Left renal cortex interstitium (tissue), 4 donors: ENCODE measurements at places on chromosomes 6 and 20.

- no peak for DNase-seq
Observed at GRCh38 chr20:25199473-25200260, 4.2 kb downstream of the ENTPD6 start.

DNA sequence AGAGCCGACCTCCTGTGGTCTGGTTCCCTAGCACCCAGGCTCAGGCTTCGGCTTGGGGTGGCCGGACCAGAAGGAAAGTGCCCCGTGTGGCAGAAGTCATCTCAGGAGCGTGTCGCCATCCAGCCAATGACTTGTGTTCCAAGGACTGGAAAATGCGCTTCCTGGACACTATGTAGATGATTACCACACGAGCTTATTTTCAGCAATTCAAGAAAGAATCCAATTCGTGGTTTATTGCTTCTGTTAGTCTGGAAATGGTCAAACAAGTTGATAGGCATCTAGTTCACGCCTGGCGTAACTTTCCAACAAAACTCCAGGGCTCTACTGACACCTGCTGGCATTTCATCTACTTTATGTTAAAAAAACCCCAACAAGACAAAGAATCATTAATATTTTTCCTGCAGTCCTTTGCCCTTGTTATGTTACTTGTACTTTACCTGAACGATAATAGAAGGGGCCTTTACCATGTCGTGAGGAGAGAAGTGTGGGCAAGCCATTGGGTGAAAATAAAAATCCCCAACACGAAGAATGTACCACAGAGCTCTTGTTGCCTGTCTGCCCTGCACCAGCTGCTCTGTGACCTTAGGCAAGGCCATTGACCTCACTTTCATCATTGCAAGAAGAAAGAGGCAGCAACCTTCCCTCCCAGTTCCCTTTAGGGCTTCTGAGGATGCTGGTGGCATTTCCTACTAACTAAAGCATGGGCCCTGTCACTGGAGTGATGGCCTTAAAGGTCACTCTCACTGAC lies 154.7 kb upstream of the LAMP5 start:
- peak; percentile 60 for DNase-seq

DNA sequence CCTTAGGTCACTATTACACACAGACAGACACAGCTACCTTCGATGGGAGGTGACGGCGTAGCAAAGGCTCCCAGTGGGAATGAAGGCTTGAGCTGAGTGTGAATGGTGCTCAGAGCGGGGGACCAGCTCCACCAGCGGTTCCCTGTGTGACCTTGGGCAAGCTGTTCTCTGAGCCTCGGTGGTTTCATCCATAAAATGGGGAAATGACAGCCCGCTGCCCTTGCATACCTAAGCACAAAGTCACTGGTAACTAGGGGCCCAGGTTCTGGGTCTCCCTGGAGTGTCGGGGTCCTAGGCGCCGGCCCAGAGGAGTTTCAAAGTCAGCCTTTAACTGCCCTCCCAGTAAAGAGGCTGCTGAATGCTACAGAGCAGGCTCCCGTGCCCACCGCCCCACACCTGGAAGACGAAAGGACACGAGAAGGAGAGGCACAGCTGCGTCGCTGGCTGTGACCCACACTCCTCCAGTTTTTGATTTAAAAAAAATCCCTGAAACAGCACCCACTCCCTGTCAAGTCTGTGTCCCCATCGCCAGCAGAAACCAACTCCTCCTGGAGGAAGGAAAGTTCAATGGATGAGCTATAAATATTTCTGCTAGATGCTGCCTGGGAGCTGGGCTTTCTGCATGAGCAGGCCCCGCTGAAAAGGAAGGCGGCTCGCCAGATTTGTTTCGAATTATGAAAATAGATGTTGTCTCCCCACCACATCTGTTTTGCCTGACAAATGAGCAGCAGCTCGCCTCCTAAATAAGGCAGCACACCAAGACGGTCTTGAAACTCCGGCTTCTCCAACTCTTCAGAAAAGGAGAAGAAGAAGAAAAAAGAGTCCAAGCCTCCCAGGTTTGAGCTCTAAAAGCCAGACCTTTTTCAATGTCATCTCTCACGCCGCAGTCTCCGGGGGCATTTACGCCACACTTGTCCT lies 27.4 kb downstream of the PMEPA1 start:
- DNase-seq, result no peak

GRCh38 chr6:154017786-154018185 lies 21.3 kb upstream of the OPRM1 start:
- DNase-seq, result no peak

GRCh38 chr6:9412951-9413559 lies 977.7 kb upstream of the SLC35B3 start:
- no peak for DNase-seq

- DNase-seq, result no peak
Observed at GRCh38 chr6:47288267-47289090, 21.2 kb downstream of the TNFRSF21 start.

GRCh38 chr6:148846778-148847761 lies 100.2 kb downstream of the UST start:
- DNase-seq, result no peak

- no peak for DNase-seq
Observed at GRCh38 chr20:17621229-17621968, 51.5 kb downstream of the DSTN start.

DNA sequence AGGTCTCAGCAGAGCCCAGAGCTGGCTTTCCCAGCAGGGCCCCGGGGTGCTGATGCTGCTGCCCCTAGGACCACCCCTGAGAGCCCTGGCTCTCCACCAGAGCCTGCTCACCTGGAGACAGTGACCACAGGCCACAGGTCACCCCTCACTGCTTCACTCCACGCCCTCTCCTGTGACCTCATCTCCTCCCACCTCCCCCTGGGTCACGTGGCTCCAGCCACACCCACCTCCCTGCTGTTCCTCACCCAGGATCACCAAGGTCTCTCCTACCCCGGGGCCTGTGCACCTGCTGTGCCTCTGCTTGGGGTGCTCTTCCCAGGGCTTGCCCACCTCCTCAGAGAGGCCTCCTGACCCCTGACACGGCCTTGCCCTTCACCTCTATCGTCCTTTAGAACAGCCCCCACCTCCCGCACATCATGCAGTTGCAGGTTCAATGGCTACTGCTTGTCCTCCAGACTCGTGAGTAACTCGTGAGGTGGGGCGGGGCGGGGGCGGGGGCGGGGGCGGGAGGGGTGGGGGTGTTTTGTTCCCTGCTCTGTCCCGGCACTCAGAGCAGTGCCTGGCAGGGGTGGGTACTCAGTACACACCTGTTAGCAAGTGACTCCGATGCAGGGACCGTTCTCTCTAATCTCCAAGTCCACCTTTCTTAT lies 468.0 kb downstream of the PREX1 start:
- DNase-seq, result no peak

DNA sequence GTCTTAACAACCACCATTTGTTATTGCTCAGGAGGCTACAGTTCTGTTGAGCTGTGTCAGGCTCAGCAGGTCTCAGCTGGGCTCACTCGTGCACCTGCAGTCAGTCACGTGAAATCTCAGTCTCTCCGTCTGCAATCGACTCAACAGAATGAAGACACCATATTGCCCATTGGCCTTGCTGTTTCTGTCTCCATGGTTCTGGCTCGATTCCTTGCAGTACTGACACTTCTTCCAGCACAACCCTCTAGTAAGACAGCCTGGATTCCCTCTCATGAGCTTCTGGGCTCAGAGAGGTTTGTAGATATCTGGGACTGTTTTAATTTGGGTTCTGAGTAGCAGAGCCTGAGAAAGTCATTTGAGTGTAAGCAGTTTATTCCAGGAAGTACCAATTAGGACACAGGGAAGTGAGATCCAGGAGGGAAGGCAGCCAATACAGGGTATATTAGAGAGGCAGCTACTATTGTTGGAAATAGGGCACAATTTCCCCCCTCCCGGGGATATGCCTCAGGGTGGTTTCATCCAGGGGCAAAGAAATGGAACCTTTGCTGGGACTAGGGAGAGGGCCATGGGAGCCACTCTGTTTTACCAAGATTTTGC lies 87.4 kb upstream of the RALGAPA2 start:
- no peak for DNase-seq

- DNase-seq, result no peak
Observed at GRCh38 chr6:48535582-48536009, 424.6 kb upstream of the PTCHD4 start.

DNA sequence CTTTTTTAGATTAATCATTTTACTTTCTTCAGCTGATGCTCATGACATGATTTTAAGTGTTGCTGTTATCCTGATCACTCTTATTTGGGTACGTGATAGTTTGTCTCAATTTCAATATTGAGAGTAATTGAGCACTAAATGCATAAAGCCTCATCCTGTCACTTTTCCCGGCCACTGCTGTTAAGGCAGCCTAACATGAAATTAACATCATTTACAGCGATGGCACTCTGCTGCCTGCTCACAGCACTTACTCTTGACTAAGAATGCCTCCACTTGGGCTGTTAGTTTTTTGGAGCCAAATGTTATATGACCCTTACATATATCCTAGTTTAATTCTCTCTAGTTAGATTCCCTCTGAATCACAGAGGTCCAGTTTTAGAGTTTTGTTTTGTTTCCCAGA lies 107.3 kb downstream of the SLX4IP start:
- DNase-seq, result no peak

DNA sequence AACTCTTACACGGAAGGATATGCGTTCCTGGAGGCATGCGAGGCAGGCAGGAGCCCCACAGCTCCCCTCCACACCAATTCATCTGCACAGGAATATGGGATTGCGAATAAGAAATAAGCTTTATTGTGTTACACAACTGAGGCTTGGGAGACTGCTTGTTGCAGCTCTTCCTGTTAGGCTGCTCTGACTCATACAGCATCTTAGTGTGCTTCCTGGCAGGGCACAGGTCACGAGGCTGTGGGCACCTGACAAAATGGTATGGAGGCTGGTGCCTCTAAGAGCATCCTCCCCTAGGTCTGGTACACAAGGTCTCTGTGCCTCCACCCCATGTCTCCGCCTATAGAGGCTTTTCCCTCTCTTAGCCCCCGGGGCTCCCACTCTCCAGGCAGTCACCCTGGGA lies 6.8 kb downstream of the SLC22A3 start:
- no peak for DNase-seq

- DNase-seq, result no peak
Observed at GRCh38 chr20:824490-824889, 9.0 kb upstream of the FAM110A start.

- no peak for DNase-seq
Observed at GRCh38 chr6:33757113-33757512, 10.4 kb upstream of the IP6K3 start.

GRCh38 chr20:1422753-1423152 lies 29.9 kb upstream of the FKBP1A start:
- DNase-seq, result no peak

- peak; percentile 13 for DNase-seq
Observed at GRCh38 chr20:64003960-64004725, 23.2 kb downstream of the PRPF6 start.

- DNase-seq, result no peak
Observed at GRCh38 chr6:157374889-157375443, 6.0 kb upstream of the ZDHHC14 start.

- no peak for DNase-seq
Observed at GRCh38 chr6:135188718-135189117, 7.6 kb downstream of the MYB start.

GRCh38 chr6:128057946-128058345 lies 157.1 kb upstream of the THEMIS start:
- DNase-seq, result no peak

GRCh38 chr6:46437671-46438221 lies 53.5 kb downstream of the RCAN2 start:
- no peak for DNase-seq

DNA sequence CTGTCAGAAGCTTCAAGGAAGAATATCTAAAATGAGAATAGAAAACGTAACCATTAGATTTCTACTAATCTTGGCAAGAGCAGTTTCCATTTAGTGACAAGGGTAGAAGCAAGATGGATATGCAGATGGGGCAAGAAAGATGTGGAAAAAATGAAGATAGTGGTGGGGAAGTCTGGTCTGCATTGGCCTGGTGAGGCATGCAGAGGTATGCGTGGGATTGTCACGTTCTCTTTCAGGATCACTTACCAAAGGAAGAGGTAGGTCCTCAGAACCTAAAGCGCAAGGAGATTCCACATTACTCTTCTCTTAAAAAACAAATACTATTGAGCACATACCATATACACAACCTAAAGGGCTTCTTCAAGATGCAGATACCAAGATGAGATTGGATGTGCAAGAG lies 238.7 kb downstream of the UST start:
- no peak for DNase-seq

DNA sequence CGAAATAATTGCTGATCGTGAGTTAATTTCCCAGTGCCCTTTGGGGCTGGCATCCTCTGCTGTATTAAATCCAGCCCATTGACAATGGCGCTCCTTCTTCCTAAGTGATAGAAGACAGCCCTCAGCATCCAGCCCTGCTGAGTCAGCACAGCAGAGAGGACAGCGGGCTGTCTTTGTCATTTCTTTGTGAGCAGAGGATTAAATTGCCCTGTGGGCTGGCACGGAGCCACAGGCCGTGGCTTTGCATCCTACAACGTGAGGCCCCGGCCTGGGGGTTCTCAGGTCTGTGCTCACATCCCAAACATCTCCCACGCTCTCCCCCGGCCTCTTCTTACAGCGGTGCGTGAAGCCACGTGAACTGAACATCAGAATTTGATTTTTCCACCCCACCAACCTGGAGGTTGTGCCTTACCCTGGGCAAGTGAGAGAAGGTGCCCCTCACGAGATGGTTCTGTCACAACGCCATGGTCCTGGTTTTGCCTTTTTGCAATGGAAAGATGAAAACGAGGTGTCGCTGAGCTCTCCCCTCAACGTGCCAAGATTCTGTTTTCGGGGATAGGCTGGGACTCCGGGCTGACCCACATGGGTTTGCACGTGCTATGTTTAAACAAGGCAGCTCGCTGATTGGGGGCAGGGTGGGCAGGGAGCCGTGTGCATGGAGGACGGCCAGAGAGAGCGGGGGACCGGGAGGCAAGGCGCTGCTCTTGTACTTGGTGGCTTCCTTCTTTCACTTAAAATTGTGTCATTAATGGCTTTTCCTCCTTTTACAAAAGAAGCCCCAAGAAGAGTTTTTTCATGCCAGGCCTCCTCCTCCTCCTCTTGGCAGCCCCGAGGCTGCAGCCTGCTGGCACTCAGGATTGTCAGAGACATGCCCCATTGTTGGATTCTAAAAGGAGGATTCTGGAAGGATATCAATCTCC lies 19.5 kb downstream of the CDH4 start:
- DNase-seq, result no peak

DNA sequence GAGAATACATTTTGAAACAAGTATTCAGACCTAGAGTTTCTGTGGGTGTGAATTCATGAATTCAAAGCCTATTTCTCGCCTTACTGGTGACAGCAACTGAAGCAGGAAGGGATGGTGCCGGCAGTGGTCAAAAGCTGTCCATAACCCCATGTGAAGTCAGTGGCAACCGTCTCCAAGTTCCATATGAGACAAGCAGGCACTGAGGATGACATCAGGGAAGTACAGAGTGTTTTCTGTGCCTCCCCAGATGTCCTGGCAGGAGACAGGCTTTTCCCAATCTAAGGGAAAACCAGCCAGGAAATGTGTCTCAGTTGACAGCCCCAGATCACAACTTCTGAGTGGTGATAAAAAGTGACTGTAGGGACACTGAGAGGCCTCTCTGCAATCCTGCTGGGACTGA lies 66.6 kb downstream of the HIVEP2 start:
- DNase-seq, result no peak

GRCh38 chr6:33839399-33840047 lies 35.7 kb upstream of the MLN start:
- DNase-seq, result no peak
